Peyer's patch (tissue), 4 donors: ENCODE measurements at places on chromosomes 3 and 15. TPM values are rescaled to one million over a fixed set of nuclear protein-coding genes. Genes with fewer than 3 reads are reported as not detected.

Gene CPN2
- not detected for total RNA-seq

Gene FGD5
- total RNA-seq = 12.3 TPM

Gene GHRL
- total RNA-seq = 1.6 TPM

Gene TPRG1
- total RNA-seq = not detected

Gene SYNM
- 38.5 TPM for total RNA-seq

Gene MELTF
- total RNA-seq = 17.3 TPM

Gene RASL12
- total RNA-seq = 10.5 TPM

Gene AHSG
- total RNA-seq = not detected

Gene SLC28A2
- total RNA-seq = 62.6 TPM

Gene CCDC80
- 20.7 TPM for total RNA-seq

Gene SERPINI2
- total RNA-seq = 5.0 TPM

Gene UBAP1L
- total RNA-seq = 8.7 TPM

Gene CA12
- total RNA-seq = 33.0 TPM

Gene C3orf20
- not detected for total RNA-seq

Gene COL8A1
- total RNA-seq = 2.3 TPM

Gene RETNLB
- total RNA-seq = 21.5 TPM

Gene SOX2
- 0.67 TPM for total RNA-seq

Gene CPNE9
- total RNA-seq = not detected

Gene ADCY5
- 44.6 TPM for total RNA-seq

Gene ZCWPW2
- not detected for total RNA-seq

Gene CLSTN2
- 3.3 TPM for total RNA-seq

Gene SHF
- 13.8 TPM for total RNA-seq

Gene NISCH
- 133 TPM for total RNA-seq

Gene CYP11A1
- total RNA-seq = 2.3 TPM

Gene SH3GL3
- total RNA-seq = not detected

Gene COL6A6
- not detected for total RNA-seq

Gene SMAD6
- total RNA-seq = 28.9 TPM

Gene EID1
- 79.5 TPM for total RNA-seq

Gene STRC
- total RNA-seq = 7.4 TPM

Gene LTK
- 26.3 TPM for total RNA-seq

Gene CPA3
- 5.8 TPM for total RNA-seq

Gene KLHL24
- 57.2 TPM for total RNA-seq

Gene PXYLP1
- total RNA-seq = 18.2 TPM

Gene BCL6
- 35.3 TPM for total RNA-seq

Gene TTLL13
- total RNA-seq = not detected

Gene CAMK2N2
- total RNA-seq = not detected

Gene DZIP3
- total RNA-seq = 4.6 TPM

Gene MESP2
- total RNA-seq = not detected
